ENCODE measurements at places on chromosomes 7 and 10.

- no peak for DNase-seq
These were observed 18.0 kb upstream of the LIPA start for GRCh38 chr10:89269433-89270152.

GRCh38 chr7:50656141-50656895, 91.1 kb upstream of the DDC start:
- no peak for DNase-seq

GRCh38 chr10:133167693-133168616, 7.9 kb downstream of the KNDC1 start:
- DNase-seq, result no peak

DNA sequence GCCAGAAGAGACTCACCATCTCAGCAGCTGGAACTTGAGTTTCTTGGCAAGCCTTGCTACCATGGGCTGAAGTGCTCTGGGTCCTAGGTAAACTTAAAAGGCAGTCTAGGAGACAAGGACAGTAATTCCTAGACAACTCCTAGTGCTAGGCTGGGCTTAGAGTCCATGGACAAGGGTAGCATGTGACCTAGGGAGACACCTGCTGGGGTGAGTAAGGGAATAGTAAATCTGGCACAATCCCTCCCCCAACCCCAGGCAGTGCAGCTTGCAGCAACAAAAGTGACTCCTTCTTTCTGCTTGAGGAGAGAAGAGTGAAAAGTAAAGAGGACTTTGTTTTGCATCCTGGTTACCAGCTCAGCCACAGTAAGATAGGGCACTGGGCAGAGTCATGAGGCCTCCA, 316.5 kb upstream of the IMMP2L start:
- no peak for DNase-seq

- no peak for DNase-seq
These were observed 617.6 kb downstream of the SORCS3 start for GRCh38 chr10:105258674-105259065.

DNA sequence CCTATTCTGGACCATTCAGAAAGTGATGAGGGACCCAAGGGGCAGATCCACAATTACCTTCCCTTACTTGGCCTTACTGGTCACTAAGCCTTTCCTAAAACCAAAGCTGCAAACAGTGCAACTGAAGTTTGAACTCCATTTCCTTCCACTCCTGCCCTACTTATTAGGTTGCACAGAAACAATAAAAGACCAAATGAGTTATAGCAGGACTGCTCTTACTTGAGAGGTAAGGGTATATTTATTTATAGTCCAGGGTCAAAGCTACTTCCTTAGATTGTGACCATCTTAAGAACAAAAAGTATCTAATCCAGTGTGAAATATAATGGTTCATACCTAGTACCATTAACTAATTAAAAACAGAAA, 27.0 kb downstream of the CDK6 start:
- no peak for DNase-seq

DNA sequence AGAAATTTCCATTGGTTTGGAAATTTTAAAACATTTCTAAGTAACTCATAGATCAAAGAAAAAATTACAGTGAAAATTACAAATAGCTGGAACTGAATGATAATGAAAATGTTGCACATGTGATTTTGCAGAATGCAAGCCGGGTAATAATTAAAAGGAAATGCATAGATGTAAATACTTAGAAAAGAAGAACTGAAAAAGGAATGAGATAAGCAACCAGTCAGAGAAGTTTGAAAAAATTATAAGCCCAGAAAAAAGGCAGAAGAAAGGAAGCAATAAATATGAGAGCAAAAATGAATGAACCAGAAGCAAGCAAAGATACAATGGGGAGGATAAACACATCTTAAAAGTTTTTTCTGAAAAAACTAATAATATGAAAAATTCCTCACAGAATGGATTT, 3.2 kb upstream of the TMEM273 start:
- DNase-seq, result no peak

GRCh38 chr10:118564652-118565051, 30.8 kb downstream of the PRLHR start:
- no peak for DNase-seq

DNA sequence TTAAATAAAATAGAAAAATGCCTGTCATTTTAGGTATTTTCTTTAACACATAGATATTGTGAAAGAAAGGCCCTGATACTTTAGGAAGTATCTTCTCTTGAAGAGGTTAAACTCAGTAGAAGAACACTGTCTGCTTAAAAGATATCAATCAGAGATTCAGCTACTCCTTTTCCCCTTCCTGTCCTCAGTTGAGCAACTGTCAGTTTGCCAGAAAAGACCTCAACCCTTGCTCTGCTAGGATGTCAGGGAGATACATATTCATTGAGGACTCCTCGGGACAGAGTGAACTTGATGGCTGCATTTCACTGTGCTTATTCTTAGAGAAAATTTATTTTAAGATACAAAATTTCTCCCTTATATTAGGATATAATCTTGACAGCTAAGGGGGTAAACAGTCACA, 173.6 kb upstream of the CACNA2D1 start:
- no peak for DNase-seq

- DNase-seq, result no peak
These were observed 97.1 kb downstream of the VOPP1 start for GRCh38 chr7:55474944-55475854.

- DNase-seq, result no peak
These were observed 809.1 kb downstream of the SORCS1 start for GRCh38 chr10:106355450-106355849.

GRCh38 chr7:37633048-37633447, 50.5 kb upstream of the GPR141 start:
- no peak for DNase-seq

GRCh38 chr10:131656009-131656408, 244.8 kb upstream of the PPP2R2D start:
- DNase-seq, result no peak

- DNase-seq, result no peak
These were observed 24.0 kb downstream of the ZPBP start for GRCh38 chr7:50068850-50069551.

DNA sequence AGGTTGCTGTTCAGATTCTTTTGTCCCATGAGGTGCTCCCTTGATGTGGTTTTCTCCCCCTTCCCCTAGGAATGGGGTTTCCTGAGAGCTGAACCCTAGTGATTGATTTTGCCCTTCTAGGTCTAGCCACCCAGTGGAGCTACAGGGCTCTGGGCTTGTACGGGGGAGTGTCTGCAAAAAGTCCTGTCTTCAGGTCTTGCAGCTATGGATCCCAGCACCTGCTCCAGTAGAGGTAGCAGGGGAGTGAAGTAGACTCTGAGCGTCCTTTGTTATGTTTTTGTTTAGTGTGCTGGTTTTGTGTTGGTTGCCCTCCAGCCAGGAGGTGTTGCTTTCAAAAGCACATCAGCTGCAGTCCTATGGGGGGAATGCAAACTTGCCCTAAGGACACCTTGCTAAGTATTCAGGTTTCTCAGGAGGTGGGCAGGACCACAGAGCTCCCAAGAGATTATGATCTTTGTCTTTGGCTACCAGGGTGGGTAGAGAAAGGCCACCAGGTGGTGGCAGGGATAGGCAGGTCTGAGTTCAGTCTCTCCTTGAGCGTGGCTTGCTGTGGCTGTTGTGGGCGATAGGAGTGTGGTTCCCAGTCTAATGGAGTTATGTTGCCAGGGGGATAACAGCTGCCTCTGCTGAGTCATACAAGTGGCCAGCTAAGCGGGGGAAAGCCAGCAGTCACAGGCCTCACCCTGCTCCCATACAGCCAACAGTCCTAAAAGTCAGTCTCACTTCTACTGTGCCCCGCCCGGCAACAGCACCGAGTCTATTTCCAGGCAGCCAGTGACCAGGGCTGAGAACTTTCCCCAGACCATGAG, 92.4 kb upstream of the JCAD start:
- DNase-seq, result no peak

DNA sequence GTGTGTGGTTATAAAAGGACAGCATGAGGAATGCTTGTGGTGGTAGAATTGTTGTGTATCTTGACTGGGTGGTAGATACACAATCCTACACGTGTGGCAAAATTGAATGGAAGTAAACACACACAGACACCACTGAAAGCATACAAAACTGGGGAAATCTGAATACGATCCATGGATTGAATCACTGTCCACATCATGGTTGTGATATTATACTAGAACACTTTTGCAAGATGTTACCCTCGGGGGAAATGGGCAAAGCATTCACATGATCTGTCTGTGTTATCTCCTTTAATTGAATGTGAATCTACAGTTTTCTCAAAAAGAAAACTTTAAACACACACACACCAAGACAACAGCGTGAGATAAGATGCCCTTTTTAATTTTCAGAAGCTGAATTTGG, 165.2 kb upstream of the CELF2 start:
- DNase-seq, result no peak

DNA sequence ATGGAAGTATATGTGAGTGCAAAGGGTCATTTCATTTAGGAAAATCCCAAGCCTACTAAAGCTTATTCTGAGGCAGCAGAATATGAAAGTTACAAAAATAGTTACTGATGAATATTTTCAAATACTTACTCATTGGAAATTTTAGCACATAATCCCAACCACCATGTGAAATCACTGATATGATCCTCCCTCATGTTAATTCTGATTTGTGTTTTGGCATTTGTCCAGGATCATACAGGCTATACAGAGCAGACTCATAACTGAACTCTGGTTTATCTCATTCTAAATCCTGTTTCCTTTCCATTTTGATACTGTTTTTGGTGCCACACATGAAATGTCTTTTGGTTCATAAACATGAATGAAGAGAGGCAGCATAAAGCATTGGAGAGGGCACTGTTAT, 3.4 kb upstream of the FAM24B start:
- DNase-seq, result no peak

DNA sequence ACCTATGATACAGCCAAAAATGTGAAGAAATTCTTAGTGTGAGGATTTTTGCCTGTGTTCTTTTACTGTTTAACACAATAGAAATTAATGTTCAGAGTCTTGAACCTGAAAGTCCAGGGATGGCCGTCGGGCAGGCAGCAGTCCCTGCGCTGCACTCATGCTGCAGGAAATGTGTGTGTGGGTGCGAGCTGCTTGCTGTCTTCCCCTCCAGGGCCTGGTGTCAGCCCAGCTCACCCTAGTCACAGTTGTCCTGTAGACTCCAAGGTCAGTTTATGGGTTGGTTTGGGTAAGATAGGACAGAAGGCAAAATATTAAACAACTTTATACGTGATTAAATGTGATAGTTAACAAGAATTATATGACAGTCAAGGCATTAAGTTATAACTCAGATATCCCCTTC, 78.7 kb downstream of the DYNC2I1 start:
- no peak for DNase-seq

- DNase-seq, result no peak
These were observed 87.7 kb downstream of the PRKG1 start for GRCh38 chr10:51162002-51162401.

GRCh38 chr10:88421590-88421989, 161.5 kb downstream of the RNLS start:
- DNase-seq, result no peak

- DNase-seq, result no peak
These were observed 239.7 kb upstream of the SEMA3D start for GRCh38 chr7:85426487-85426960.

DNA sequence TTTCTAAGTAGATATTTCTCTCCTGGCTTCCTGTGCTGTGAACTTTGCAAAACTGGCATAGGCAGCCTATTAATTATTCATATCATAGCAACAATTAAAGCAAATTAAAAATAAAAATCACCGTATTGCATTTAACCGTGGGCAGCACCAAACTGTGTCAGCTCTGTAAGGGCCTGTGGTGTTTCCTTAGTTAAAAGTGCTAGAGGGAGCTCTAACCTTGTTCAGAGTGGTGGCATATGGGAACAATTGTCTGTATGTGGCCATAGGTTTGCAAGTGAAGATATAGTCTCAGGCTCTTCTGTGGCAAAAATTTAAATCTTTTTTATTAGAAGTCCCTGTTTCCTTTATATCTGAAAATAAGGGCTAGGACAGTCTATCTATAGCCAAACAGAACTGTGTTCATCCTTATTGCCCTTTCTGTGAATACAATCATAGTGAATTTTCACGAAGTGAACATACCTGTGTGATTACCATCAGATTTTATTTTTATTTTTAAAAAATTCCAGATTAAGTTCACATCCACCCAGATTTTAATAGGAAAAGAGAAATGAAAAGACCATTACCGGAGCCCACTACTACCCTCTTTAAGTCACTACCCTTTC, 92.6 kb downstream of the POLL start:
- no peak for DNase-seq

- no peak for DNase-seq
These were observed 130.1 kb downstream of the TCERG1L start for GRCh38 chr10:131181456-131181855.

DNA sequence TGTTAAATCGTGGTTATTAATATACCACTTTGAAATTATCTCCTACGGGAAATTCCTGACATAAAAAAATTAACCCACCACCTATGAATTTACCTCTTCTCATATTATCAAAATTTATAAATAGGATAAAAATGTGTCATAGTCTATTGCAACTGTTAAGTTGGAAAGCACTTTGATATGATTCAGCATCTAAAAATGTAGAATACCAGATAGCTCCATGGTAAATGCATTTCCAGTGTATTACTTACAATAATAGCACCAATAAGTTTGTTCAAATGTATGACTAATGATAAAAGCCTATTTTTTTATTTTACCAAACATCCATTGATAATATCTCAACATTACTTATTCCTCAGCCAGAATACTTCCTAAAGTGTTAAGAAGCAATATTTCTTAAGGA, 13.6 kb upstream of the KCND2 start:
- no peak for DNase-seq

- DNase-seq, result no peak
These were observed 144.5 kb downstream of the RNF216 start for GRCh38 chr7:5636914-5637313.

DNA sequence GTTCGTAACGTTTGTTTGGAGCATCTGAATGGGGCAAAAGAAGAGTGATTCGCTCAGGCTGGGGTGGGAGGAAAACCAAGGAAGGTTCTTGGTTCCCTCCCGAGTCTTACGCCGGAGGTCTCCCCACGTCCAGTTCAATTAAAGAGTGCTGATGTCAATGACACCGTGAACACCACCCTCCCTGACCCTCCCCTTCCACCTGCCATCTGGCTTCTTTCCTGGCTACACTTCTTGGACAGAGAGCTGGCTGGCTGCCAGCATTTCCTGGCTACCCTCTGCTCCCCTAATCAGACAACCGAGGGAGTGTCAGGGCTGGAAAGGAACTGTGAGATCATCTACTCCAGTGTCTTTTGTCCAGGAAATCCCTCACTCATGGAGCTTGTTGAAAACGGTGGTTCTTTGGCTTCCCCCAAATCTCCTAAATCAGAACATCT, 24.1 kb upstream of the FFAR4 start:
- DNase-seq, result no peak

DNA sequence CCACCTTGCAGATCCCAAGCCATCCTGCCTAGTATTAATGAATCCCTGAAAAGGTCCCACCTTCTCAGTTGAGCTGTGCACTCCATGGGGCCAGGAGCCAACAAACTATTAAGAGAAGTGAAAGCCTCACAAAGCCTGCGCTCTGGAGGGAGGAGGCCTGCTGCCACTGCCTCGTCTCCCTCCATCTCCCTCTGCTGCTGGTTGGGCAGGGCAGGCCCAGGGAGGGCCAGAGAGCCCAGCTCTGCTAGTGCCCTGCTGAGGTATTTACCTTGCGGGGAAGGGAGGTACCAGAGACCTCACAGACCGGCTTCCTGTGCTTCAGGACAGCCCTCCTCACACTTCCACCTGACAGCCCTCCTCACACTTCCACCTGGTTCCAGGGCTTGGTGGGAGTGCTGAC, 171.5 kb downstream of the SH3PXD2A start:
- DNase-seq, result no peak
